ENCODE measurements at places on chromosomes 12 and 14. TPM values are rescaled to one million over a fixed set of nuclear protein-coding genes. Genes with fewer than 3 reads are reported as not detected.

DNA sequence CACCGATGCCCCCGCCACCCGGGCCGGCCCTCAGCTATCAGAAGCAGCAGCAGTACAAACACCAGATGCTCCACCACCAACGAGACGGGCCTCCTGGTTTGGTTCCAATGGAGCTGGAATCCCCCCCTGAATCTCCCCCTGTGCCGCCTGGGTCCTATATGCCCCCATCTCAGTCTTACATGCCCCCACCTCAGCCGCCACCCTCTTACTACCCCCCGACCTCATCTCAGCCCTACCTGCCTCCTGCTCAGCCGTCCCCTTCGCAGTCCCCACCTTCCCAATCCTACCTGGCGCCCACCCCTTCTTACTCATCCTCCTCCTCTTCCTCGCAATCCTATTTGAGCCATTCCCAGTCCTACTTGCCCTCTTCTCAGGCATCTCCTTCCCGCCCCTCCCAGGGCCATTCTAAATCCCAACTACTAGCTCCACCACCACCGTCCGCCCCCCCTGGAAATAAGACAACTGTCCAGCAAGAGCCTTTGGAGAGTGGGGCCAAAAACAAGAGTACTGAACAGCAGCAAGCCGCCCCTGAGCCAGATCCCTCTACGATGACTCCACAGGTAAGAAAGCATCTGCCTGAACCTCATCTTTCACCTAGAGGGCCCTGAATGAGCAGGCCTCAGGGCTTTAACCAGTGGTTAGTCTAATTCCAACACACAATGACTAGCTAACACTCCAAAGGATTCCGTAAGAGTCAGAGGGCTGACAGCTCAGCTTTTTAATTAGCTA is 851 bp downstream of the YLPM1 start:
- DNase-seq = no peak

- no peak for DNase-seq
These were observed 258.1 kb downstream of the IPO8 start for GRCh38 chr12:30437616-30438015.

The IPO8 gene
- total RNA-seq = 12.5 TPM

- no peak for DNase-seq
These were observed 5.9 kb upstream of the CYP46A1 start for GRCh38 chr14:99678198-99678597.

- DNase-seq = no peak
These were observed 42.7 kb upstream of the CRACR2A start for GRCh38 chr12:3795492-3796133.

The IRAK3 gene
- 0.89 TPM for total RNA-seq

- DNase-seq = no peak
These were observed 94.7 kb downstream of the ERGIC2 start for GRCh38 chr12:29286081-29286790.

The ADGRD1 gene
- total RNA-seq = 239 TPM

- DNase-seq = no peak
These were observed 256.5 kb upstream of the HMGA2 start for GRCh38 chr12:65567820-65568219.

- no peak for DNase-seq
These were observed 705.6 kb upstream of the FOXG1 start for GRCh38 chr14:28061006-28061405.

Measured in NCI-H460 (cell line).